ENCODE measurements at places on chromosomes 3 and 15.

GRCh38 chr3:13200946-13201345 is 127.7 kb upstream of the IQSEC1 start:
- DNase-seq, result no peak

DNA sequence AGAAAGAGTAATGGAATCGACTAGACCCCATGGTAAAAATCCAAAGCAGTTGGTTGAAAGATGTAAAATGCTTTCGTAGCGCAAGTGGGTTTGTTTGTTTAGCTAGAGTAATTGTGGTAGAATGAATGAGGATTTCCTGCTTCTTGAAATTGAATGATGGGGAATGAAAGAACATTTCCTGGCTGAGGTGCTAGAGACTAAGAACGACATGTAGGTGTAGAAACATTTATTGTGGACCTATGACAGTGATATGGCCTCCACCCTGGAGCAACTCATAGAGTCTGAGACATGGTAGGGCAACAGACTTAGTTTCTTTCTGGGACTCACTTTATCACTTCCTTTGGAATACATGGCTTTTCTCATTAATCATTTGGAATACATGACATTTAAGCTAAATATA is 467.6 kb upstream of the CFAP20DC start:
- DNase-seq, result no peak

DNA sequence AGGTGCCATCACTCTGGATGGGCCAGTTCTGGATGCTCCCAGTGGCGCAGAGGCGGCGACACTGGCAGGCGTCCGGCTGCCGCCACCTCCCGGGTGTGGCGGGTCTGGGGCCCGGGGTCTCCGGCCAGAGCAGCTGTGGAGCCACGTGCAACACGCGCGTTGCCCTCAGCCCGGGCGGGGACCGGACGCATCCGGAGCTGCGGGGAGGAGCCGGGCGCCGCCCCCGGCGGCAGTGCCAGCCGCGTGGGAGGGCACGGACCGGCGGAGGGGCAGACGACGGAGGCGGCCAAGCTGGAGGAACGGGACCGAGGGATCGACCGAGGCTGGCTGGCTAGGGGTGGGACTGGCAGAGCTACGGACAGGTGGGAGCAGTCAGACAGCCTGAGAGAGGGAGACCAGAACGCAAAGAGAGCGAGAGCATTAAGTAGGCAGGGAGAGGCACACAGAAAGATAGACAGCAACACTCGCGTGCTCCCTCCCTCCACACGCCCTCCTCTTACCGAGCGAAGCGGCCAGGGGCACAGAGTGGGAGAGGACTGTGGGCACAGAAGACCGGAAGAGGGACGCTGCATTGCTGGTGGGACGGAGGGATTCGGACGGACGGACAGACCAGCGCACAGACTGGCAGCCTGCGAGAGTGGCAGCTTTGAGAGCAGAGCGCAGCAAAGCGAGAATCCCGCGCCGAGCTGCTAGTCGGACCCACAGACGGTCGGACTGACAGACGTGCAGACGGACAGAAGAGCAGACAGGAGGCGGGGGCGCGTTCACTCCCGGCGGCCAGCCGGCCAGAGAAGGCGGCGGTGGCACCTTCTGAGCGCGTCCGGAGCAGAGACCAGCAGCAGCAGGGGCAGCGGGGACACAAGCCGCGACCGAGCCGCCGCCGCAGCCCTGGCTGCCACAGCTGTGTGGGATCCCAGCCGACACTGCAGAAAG is at the start of gene ARPP21:
ARPP21 (plus strand) TSS at position 272 of the 933 bp plus-strand sequence. CDS start 42,227 bp downstream, outside the sequence.
- peak; percentile 67 for DNase-seq

DNA sequence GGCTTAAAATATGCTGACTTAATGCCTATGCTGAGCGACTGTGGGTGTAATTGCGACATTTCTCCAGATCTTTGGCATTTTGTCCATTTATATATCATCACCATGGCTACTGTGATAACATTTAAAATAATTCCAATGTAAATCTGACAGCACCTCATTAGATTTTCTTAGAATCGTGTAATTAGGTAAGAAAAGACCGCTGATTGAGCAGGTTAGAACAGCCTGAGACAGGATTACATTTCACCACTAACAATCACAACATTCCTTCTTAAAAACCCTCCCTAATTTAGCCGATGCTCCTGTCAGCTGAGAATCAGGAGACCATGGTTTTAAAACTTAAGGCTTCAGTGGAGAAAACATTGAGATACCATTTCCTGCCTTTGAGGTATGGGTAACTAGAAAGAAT is 455.3 kb upstream of the PDZRN3 start:
- DNase-seq, result no peak
